ENCODE measurements at places on chromosomes 3 and 15.

- DNase-seq, result peak; percentile 71
Measured at GRCh38 chr3:59433546-59433945, 383.7 kb upstream of the CFAP20DC start.

- no peak for DNase-seq
Measured at GRCh38 chr3:101142160-101142559, 148.9 kb upstream of the ABI3BP start.

- DNase-seq, result peak; percentile 2
Measured at GRCh38 chr3:14077310-14077709, 47.4 kb downstream of the CHCHD4 start.

GRCh38 chr3:127027811-127028548, 45.1 kb downstream of the PLXNA1 start:
- DNase-seq, result no peak

DNA sequence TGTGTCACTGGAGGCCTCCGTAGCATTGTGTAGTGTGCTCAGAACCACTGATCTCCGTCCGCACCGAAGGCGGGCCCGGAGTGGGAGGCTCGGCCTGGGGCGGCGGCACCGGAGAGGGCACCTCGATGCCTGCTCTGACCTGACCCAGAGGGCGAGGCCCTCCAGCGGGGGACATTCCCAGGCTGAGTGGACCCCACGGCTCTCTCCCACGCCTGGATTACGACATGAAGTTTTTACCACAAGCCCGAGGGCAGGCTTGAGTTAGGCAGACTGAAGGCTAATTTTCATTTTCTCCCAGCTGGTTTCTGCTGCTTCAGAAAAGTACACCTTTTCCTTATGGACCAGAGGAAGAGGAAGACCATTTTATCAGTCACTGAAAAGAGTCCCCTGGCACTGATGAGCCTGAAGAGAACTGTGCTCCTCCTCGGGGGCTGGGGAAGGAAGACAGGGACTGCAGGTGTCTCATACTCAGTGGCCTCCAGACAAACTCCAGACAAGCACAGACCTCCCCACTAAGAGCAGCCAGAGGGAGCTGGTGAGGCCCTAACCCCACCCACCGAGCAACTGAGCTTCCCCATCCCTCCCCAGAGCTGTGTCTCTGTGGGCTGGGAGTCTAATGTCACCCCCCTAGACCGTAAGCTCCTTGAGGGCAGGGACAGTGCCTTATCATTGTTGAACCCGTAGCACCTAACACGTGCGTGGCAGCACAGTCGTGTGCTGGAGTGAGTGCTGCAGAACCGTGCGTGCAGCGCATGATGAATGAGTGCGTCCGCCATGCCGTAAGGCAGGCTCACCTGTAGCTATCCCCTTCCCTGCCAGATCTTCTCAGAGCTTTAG, 74.5 kb upstream of the BLM start:
- no peak for DNase-seq

DNA sequence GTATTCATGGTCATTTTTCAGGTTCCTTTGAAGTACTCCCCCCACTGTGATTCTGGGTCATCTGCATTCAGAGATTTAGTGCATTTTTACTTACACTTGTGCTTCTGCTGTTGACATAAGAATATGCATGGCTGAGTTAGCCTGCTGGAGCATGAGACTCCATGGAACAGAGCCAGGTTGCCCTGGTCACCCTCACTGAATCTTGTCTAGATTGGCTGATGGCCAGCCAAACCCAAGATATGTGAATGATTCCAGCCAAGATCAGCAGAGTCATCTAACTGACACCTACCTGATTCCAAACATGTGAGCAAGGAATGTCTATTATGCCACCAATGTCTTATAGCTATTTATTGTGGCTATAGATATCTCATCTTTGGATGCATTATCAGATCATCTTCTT, 25.1 kb downstream of the DTWD1 start:
- peak; percentile 88 for DNase-seq

GRCh38 chr3:71210257-71211007, 373.1 kb downstream of the FOXP1 start:
- DNase-seq, result peak; percentile 94

GRCh38 chr15:32743411-32744140, 25.8 kb downstream of the GREM1 start:
- DNase-seq, result no peak

DNA sequence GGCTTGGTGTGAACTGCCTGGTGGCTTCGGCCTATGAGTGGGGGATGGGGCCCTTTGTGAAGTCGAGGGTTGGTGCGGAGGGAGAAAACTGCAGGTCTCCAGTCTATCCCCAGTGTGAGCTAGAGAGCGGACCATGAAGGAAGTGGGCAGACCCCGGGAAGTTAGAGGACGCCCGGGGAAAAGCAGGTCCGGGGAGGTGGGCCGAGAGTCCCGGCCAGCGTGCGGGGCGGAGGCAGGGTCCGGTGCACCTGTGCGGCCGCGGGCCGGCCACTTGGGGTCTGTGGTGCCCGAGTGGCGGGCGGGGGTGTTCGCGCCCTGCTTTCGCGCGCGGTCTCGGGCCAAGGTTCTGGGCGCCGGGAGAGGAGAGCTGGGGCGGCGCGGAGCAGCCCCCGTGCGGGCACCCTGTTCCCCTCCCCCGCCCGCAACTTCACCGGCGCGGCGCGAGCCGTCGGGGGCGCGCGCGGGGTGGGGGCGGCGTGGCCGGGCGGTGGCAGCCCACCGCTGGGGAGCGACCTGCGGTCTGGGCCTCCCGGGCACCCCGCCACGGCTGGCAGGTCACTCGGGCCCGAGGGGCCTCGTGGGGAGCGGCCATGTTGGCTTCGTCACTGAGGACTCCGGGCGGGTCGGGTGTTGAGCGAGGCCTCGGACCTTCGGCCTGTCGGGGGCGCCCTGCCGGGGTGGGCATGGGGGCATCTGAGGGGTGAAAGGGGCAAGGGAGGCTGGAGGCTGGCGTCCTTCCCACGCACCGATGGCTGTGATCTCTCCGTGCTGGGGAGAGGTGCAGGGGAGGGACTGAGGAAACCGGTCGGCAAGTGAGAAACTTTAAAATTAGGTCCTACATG, 4.8 kb downstream of the UBE2E1 start:
- peak; percentile 38 for DNase-seq

DNA sequence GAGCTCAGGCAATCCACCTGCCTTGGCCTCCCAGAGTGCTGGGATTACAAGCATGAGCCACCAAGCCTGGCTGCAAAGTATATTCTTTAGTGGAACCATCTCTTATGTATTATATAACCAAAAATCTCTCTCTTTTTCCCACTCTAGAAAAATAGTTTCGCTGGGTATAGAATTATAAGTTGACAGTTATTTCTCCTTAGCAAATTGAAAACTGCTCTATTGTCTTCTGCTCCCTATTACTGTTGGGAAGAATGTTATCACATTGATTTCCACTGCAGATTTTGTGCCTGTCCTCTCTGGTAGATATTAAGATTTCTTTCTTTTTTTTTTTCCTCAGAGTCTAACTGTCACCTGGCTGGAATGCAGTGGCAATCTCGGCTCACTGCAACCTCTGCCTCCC, 10.2 kb upstream of the DHX30 start:
- DNase-seq, result no peak

- DNase-seq, result no peak
Measured at GRCh38 chr15:79208179-79208578, 74.3 kb upstream of the ANKRD34C start.

GRCh38 chr3:185210621-185211142, 43.2 kb downstream of the EHHADH start:
- no peak for DNase-seq

DNA sequence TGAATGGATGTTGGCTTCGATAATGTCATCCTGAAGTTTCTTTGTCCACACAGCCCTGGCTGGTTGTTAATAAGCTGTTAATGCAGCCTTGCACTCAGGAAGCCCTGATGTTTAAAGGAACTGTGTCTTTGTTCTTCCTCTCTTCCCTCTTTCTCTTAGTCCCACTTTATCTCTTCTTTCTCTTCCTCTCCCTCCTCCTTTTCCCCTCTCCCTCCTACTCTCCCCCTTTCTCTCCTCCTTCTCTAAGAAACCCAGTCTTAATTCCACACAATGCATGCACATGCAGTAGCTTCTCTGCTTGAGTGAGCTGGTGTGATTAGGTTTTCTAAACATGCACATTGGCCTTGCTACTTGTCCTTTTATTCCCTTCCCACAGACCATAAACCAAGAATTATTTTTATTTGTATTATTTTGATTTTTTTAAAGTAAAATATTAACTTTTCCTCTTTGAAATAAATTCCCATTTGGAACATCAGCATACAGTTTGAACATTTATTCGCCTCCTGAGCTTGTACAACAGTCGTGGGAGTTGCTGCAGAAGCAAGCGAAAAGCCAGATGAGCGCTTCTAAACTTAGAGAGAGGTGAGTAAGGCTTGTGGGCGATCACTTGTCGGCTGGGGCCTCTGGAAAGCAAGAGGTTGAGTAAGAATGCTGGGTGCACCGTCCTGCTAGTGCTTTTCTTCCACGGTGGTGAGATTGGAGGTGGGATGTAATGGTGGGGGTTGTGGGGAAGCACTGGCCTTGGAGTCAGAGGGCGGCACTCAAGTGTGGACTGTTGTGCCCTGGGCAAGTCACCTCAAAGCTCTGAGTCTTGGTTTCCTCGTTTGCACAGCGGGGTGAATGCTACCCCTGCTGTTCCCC, 7.2 kb downstream of the GHRL start:
- no peak for DNase-seq

GRCh38 chr3:31011380-31011779, 116.9 kb upstream of the GADL1 start:
- DNase-seq, result no peak

DNA sequence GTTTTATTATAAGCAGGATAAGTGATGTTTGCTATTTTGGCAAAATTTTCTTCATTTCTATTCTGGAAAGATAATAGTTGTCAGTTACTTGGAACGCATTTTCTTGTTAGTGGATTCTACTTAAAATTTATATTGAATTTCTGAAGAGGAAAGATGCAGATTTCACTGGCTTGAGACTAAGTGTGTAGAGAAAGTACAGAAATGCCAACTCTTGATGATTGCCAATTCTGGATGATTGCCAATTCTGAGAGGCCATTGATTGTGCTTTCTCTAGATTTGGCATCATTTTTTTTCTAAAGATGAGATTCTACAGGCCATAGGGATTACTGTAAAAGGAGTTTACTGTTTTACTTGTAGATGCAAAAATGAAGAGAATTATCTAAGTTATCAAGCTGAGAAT, 58.9 kb upstream of the CNTN3 start:
- DNase-seq, result no peak

DNA sequence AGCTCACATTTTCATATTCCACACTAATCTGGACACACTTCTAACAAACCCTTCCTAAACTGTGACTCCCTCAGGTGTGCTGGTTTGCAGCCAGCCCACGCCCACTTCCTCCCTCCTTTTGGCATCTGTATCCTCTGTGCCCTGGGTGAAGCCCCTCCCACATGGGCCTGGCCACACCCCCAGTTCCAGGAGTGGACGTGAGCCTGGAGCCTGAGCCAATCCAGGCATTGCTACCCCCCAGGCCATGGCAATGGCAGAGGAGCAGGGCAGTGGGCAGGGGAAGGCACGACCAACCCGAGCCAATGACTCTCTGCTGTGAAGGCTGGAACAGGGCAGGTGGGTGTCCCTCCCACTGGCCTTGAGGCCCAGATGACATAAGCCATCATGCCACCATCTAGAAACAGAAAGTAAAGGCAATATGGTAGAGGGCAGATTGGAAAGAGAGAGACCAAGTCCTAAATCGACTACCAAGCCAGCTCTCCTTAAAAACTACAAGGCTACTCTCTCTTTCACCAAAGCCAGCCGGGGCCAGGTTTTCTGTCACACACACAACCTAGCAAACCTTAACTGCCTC, 18.6 kb downstream of the FAM174B start:
- no peak for DNase-seq

GRCh38 chr3:143521803-143522202, 326.5 kb downstream of the SLC9A9 start:
- no peak for DNase-seq

DNA sequence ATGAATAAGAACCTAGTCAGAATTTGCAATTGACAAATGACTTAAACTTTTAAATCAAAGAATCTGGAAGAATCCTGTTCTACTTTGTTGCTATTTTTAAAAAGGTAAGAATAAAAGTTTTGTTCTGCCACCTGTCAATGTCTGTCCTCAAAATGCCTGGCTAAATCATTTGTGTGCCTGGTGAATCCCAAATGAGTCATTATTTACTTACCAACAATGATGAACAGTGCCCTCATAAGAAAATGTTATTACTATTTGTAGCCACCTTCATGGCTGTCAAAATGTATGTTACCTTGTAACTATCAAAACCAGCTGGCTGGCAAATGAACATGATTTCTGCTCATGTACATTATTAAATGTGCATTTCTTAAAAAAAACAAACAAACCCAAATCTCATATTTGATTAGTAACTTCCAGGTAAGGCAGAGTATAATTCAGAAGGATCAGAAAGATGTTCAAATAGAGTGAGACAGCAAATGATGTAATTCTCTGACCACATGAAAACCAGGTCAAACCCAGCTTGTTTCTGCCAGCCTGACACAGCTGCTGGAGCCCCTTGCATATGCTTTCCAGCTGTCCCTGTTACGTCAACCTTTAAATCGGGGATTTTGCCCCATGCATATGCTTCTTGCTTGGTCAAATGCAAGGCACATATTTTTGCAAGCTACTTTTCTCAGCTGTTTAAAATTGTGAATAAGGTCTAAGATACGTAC, 137.9 kb downstream of the SSR3 start:
- DNase-seq, result peak; percentile 4

DNA sequence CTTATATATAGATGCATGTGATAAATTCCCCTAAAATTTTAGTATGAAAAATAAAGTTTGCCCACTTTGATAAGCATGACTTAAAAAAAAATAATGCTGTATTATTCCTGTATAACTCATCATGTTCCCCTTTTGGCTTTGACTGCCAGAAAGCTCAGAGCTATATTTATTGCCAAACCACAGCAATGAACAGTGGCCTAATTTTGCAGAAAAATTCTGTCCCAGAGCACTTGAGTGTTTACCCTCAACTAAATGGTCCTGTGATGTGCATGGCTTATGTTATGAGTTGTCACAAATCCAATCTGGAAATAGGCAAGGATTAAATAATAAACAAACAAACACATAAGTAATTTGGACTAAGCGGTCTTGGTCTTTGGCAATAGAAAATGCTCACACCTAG, 276.7 kb downstream of the SLC9A9 start:
- peak; percentile 39 for DNase-seq

- peak; percentile 97 for DNase-seq
Measured at GRCh38 chr3:159169828-159170227, 368.0 kb downstream of the MFSD1 start.

GRCh38 chr3:148369381-148369780, 328.3 kb upstream of the AGTR1 start:
- DNase-seq, result no peak

DNA sequence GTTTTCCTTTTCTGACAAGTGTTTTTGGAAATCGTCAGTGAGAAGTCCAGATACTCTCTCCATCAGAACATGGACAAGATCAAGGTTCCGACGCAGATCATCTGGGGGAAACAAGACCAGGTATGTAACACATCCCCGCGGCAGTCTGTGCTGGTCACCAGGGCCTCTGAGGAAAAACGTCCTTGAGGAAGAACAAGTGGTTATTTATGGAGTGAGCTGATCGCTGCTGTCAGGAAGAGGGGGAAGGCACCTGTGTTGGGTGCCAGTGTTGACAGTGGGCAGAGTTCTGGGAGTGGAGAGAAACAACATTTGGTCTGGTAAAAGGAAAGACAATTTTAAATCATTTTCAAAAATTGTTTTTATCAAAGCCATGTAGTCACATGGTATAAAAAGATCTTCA, 20.7 kb upstream of the RPP14 start:
- DNase-seq, result no peak

- DNase-seq, result no peak
Measured at GRCh38 chr15:78076231-78077052, 1.1 kb downstream of the TBC1D2B start.

All from iris pigment epithelial cell (primary cell).